ENCODE measurements at places on chromosomes 1 and 21.

DNA sequence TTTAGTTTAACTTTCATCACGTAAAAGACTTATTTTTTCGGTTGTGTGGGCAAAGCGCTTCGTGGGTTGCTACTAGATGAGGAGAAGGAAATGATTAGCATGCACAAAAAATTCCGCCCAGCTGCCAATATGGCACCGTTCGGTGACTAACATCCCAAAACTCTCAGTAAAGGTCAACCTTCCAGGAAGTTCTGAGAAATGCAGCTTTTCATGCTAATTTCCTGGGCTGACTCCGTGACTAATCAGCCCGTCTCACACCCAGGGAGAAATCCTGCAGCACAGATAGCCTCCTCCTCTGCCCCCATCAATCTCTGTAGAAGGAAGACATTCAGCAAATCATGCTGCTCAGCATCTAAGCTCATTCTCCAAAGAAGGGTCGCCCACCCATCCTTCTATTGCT, 34.1 kb downstream of the TMCO4 start:
- no peak for DNase-seq

DNA sequence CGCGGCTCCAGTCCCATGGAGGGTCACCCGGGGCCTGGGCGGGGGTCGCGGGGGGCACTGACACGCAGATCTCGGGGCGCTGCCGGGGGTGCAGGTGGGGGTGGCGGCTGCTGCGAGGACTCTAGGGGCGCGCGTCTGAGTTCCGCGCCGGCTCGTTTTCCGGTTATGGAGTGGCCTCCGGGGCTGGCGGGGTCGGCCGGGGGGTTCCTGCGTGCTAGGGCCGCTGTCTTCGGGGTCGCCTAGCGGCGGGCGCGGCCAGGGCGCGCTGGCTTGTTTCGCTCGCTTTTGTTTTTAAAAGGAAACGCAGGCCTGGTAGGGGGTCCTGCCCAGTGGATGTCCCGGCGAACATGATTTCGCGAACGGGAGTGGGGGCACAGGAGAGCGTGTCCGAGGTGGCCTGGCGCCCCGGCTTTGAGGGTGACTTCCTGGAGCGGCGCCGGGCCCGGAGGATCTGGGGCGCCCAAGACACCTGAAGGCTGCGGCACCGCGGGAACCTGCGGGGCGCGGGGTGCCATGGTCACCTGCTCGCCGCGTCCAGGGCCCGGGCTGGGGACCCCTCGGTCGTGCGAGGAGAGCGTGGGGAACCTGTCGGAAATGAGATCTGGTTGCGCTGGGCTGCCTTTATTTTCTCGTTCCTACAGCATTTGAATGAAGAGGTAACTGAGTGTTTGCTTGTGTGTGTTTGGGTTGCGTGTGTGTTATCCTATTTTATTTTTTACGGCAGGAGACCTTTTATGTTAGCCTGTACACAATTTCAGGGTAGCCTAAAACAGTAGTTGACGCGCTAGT, 618 bp downstream of the ETS2 start:
- peak; percentile 45 for DNase-seq

GRCh38 chr1:92376345-92376744, 77.5 kb downstream of the RPAP2 start:
- DNase-seq = no peak

DNA sequence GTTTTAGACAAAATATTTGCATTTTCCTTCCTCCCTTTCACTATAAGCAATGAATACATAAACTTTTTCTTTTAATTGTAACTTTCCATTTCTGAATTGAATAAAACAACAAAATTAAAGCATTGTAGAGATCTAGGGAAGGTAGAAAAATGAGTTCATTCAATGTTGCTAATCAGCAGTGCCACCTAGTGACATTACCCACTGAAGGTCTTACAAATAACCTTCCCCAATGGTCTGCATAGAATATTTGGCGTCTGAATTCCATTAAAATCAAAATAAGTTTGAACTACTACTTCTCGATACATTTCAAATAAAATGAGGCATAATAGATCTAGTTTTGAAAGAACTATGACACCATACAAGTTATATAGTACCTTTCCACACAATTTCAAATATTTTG, 19.6 kb downstream of the FH start:
- no peak for DNase-seq

DNA sequence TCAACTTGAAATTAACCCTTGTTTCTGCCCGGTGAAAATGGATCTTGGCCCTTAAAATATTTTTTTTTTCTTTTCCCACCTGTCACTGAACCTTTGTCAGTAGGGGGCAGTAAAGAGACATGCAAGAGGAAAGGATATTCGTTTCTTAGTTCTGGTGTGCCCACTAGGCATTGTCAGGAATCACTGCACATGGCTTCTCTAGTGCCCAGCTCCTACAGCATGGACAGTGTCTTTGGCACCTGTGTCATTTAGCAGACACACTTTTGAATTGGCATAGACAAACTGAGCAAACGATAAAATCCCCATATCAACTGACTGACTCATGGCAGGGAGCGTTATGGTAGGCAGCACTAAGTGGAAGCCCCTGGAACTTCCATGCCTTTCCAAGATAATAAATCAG, 1048.1 kb downstream of the BRINP3 start:
- no peak for DNase-seq

GRCh38 chr1:203455706-203456105, 19.9 kb upstream of the PRELP start:
- DNase-seq = no peak

DNA sequence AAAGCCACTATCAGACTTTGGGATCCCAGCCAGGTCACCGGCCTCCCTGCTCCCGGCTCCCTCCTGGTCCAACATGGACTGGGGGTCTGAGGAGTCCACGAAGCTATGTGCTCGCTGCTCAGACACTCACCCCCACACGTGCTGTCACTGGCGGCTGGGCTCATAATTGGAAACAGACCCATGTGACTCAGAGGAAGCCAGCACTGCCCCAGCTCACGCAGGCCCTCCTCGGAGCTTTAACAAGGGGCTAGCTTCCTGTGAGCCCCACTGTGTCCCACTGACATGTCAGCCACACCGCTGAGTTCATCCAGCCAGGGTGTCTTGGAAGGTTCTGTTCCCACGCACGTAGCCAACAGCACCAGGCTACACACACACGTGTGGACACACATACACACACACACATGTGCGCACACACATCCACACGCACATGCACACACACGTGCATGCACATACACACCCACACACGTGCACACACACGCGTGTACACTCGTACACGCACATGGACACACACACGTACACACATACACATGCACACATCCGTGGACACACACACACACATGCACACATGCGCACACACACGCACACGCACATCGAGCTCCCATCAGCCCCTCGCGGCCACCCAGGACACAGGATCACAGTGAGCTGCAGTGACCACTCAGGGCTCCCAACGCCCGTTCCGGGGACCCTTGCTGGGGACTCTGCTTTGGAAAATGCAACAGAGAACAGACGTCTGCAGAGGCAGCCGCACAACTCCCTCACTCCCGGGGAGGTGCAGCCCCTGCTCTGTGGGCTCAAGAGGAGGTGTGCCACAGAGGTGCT, 18.4 kb upstream of the COL6A2 start:
- DNase-seq = no peak

DNA sequence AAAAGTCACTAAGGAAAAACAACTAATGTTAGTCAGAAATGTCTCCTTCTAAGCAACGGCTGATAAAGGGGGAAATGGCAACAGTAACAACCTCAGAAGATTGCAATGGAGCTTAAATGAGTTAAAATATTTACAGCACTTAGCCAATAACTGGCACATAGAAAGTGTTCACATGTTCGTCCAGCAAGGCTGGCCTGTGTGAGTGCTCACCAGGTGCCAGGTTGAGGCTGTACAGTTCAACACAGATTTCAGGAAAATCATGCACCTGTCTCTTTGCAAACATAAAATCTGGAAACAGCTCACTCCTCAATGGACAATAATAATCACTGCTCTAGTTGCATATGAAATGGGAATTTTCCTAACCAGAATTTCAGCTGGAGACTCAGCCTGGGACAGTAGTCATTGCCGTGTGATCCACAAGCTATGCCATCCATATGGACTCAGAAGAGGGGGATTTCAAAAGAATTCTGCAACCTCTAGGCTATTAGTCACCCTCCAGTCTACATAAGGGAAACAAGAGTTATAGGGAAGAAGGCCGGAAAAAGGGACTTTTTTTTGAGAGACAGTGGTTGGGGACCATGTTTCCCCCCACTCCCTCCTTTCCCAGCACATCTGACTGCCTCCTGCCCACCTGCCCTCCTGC, 68.6 kb downstream of the SYDE2 start:
- no peak for DNase-seq

Measured in transverse colon (tissue), 4 donors.